Epithelial cell of proximal tubule (primary cell): ENCODE measurements at places on chromosomes 12 and 14. TPM values are rescaled to one million over a fixed set of nuclear protein-coding genes. Genes with fewer than 3 reads are reported as not detected.

SCNN1A gene
- 15.6 and 52.2 TPM in 2 replicates for total RNA-seq

CPNE6 gene
- total RNA-seq, result not detected in 2 replicates

EPYC gene
- not detected in 2 replicates for total RNA-seq

FIGNL2 gene
- 0.29 and 3.7 TPM in 2 replicates for total RNA-seq

L3HYPDH gene
- 19.5 and 28.7 TPM in 2 replicates for total RNA-seq

KCNH3 gene
- total RNA-seq, result 0.07 and 0.12 TPM in 2 replicates

TAS2R43 gene
- not detected in 2 replicates for total RNA-seq

RERG gene
- 0.51 and 1.4 TPM in 2 replicates for total RNA-seq

ZNF384 gene
- 19.9 and 21.9 TPM in 2 replicates for total RNA-seq
